ENCODE measurements at places on chromosomes 2 and 18. TPM values are rescaled to one million over a fixed set of nuclear protein-coding genes. Genes with fewer than 3 reads are reported as not detected.

Gene ARHGEF33
- polyA plus RNA-seq, result not detected

Gene SPR
- polyA plus RNA-seq, result 33.1 TPM

Gene SLC11A1
- 4.1 TPM for polyA plus RNA-seq

Gene CRYGD
- not detected for polyA plus RNA-seq

Gene CPO
- 0.69 TPM for polyA plus RNA-seq

Gene CAPN14
- 0.18 TPM for polyA plus RNA-seq

Gene XDH
- 0.03 TPM for polyA plus RNA-seq

Gene EVX2
- not detected for polyA plus RNA-seq

Gene ARL6IP6
- polyA plus RNA-seq, result 9.6 TPM

Gene MOCOS
- 3.8 TPM for polyA plus RNA-seq

Gene CCDC85A
- polyA plus RNA-seq, result 0.28 TPM

Gene LIPG
- 0.38 TPM for polyA plus RNA-seq

Gene GCG
- polyA plus RNA-seq, result 1.6 TPM

Gene CDK5R2
- polyA plus RNA-seq, result not detected

Gene SALL3
- polyA plus RNA-seq, result not detected

GRCh38 chr2:144152817-144153271 lies 367.1 kb downstream of the ZEB2 start:
- DNase-seq, result no peak

DNA sequence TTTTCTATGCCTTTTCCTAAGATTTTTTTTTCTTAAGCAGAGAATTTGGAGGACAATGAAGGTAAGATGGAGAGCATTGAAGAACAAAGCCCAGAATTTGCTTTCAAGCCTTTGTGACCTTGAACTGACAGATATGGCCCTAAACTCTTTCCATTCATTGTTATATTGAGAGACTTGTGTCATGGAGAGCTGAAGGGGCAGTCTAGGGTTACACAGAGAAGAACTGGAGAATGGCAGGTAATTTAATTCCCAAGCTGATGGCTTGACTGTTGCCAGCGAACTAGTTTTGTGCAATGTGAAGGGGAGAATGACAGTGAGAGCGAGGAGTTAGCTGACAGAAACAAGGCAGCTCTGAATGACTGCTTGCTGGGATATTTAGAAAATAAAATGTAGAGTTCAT lies 1344.2 kb downstream of the LRP1B start:
- DNase-seq, result no peak

DNA sequence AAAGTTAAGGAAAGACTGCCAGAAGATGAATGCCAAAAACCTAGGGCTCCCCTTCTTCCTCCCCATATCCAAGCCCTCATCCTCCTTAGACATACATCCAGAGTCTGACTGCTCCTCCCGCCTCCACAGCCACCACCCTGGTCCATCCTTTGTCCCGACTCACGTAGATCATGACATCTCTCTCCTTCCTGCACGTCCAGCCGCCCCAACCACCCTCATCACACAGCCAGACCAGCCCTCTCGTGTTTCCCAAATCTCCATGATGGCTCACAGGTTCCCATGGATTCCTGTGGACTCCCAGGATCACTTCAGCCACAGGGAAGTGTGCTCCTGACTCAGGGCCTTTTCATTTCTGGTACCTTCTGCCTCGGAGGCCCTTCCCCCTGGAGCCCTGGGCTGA lies 47.8 kb upstream of the CAB39 start:
- no peak for DNase-seq

DNA sequence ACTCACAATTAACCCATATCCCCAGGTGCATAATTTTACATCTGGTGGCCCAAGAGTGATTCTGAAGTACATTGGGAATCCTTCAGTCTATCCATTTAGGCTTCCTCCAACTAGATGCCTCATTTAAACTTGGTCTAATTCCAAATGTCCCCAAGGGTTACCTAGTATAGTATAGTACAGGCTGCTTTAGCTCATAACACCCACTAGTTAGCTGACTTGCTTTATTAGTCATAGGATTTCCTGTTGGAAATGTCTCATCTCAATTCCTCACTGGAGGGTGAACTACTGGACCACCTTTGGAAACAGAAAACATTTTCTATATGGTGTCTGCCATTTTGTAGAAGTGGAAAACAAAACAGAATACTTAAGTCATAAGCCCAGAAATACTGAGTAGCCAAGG lies 202.5 kb upstream of the SESTD1 start:
- no peak for DNase-seq

- no peak for DNase-seq
Measured at GRCh38 chr2:67057123-67057522, 340.0 kb upstream of the ETAA1 start.

DNA sequence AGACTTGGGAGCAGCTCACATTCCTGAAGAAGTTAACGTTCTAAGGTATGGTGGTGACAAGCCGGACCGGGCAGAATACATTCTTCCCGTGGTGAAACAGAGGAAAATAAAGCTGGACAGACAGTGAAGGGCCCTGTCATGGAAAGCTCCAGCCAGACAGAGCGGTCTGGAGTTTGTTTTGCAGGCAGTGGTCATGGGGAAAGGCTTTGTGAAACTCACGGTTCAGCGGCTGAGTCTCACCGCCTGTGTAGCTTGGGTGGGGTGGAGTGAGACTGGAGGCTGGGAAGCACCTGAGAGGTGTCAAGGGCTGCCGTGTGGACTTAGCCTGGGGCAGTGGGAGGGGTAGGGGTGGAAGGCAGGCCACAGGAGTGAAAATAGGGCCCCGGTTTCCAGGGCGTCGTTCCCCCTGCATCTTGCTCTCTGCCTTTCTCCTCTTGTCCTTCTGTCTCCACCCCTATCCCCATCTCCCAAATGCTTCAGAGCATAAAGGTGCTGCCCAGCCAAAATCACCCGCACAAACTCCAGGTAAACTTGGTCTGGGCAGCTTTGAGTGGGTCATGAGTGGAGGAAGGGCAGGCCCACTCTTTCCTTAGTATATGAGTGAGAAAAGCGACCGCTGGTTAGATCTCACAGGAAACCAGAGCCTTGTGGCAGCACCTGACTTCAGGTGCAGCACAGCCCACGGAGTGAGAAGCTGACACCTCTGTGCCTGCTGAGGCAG lies 11.4 kb upstream of the SLC20A1 start:
- DNase-seq, result peak; percentile 49

GRCh38 chr2:167697194-167697593 lies 550.2 kb downstream of the STK39 start:
- DNase-seq, result no peak

GRCh38 chr2:224023188-224023587 lies 15.9 kb downstream of the SERPINE2 start:
- no peak for DNase-seq

- no peak for DNase-seq
Measured at GRCh38 chr2:110812726-110813645, 80.6 kb downstream of the ACOXL start.

DNA sequence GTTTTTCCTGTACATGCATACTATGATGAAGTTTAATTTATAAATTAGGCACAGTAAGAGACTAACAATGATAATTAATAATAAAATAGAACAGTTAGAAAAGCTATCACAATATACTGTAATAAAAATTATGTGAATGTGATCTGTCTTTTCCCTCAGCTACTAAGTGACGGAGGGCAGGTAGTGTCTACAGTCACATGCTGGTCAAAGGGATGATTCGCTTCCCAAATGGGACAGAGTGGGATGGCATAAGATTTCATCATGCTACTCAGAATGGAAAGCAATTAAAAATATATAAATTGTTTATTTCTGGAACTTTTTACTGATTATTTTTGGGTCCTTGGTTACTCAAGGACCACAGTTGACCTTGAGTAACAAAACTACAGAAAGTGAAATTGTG lies 71.5 kb downstream of the DAW1 start:
- DNase-seq, result no peak

DNA sequence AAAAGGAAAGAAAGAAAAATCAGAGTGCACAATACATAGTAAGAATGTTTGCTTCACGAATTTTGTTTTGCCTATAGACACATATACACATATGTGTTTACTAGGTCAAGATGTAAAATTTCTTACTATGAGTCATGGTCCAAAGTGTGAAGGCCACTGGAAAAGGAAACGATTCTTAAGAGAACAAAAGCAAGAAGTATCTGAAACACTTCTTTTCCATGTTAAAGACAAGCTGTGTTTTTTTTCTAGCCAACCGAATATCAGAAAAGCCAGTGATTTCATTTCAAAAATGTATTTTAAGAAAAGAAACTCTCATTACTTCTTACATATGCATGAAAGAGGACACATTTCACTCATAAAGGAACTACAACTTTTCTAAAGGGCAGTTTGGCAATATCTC lies 24.9 kb downstream of the PECR start:
- DNase-seq, result no peak

DNA sequence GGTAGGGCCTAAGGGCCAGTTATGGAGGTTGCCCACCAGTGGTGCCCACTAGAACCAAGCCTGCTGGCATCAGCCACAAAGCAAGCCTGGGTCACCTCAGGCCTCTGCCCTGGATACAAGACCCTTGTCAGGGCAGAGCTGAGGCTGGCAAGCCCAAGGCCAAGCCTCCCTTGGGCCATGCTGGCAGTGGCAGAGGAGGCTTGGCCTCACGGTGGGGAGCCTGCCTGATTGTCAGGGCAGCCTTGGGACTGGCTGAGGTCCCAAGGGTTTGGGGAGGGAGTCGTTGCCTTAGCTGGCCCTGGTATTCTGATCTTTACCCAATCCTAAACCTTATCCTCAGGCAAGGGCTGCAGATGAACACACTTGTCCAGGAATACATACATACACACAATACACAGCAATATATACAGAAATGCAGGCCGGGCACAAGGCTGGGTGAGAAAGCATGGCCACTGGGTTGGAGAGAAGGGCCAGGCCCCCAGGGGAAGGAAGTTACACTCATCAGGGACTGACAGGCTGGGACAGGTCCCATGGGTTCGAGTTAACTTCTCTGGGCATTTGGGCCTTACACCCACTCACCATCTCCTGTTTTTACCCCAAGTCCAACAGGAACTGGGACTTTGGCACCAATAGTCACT lies 21.0 kb downstream of the CCT7 start:
- no peak for DNase-seq

- DNase-seq, result no peak
Measured at GRCh38 chr2:34447097-34447496, 848.0 kb upstream of the FAM98A start.

DNA sequence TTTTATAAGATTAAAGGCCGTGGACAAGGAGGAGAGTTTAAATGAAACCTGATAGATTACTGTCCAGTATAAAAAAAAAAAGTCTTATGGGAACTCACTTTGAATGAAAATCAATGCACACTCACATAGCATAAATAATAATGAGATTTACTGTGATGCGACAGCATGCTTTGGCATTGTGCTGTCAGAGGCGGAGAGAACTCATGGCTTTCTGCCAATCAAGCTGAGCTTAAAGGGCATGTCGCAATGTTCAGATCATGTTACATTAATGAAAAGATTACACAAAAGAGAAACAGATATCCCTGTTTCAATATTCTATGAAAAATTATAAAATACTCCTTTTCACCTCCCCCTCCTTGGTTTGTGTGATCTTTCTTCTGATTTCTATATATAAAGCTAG lies 310.8 kb downstream of the ERBB4 start:
- DNase-seq, result no peak

- no peak for DNase-seq
Measured at GRCh38 chr2:30686669-30687068, 120.6 kb downstream of the CAPN13 start.

DNA sequence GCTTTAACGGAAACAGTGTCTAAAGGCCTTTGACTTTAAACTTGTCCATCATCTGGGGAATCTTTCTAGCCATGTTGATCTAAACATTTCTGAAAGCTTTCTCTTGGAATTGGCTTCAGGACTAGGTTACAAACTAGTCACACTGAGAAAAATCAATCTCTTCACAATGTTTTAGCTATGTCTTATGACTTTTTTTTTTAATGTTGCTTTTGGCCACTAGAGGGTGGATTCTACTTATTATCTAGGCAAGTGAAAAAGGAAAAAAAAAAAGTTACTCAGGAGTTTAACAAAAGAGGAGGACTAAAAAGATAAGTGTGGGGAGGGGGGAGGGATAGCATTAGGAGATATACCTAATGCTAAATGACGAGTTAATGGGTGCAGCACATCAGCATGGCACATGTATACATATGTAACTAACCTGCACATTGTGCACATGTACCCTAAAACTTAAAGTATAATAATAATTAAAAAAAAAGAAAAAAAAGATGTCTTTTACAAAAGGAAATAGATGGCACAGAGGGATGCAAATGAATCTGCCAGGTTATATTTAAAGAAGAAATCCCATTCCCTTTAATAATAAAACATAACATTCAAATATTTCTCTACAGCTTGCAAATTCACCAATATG lies 160.4 kb upstream of the PID1 start:
- DNase-seq, result no peak

- DNase-seq, result no peak
Measured at GRCh38 chr18:54453996-54454395, 96.3 kb downstream of the C18orf54 start.

- no peak for DNase-seq
Measured at GRCh38 chr2:212465456-212465855, 73.1 kb downstream of the ERBB4 start.

DNA sequence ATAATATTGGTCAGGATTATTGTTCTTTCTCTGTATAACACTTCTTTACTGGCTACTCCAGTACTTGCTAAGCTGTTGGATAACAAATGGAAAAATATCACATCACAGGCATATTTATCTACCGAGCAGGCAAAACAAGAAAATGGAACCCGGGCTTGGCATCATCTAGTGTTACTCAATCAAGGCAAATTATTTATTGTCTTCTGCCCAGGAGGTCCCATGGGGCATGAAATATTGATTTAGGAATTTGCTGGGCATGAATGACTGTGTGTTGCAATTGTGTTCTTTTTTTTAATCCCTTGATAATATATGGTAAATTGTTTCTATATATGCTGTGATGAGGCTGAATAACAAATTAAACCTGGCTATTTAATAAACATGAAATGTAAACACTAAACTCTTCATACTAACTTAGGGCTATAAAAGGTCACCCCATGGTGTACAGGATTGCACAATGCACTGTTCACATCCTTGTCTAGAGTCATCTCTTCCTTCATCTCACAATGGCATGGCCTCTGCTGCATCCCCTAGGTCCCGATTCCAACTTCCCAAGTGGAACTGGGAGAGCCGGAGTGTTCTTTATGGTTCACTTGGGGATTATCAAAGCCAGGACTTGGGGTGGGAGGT lies 2.2 kb upstream of the PARD3B start:
- DNase-seq, result no peak

- no peak for DNase-seq
Measured at GRCh38 chr2:42048299-42049220, 739 bp downstream of the PKDCC start.

DNA sequence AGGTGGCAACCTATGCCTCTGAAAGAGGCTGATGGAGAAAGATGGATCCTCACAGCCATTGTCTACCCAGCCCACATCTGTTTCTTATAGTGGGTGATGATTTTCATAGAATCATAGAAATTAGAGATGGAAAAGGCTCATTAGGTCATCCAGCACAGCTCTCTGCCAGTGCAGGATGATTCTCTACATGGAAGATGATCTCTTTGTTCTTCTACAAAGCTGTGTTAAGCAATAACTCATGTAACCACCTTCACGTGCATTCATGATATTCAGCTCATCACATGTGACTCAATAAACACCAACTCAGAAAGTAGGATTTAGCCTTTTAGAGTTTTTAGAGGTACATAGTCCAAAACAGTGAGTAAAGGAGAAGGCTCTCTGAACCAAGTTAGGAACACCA lies 539.4 kb upstream of the ID2 start:
- no peak for DNase-seq
